ENCODE measurements at places on chromosomes 7 and 10.

GRCh38 chr10:125037145-125037877 lies 95.4 kb downstream of the ZRANB1 start:
- no peak for DNase-seq

DNA sequence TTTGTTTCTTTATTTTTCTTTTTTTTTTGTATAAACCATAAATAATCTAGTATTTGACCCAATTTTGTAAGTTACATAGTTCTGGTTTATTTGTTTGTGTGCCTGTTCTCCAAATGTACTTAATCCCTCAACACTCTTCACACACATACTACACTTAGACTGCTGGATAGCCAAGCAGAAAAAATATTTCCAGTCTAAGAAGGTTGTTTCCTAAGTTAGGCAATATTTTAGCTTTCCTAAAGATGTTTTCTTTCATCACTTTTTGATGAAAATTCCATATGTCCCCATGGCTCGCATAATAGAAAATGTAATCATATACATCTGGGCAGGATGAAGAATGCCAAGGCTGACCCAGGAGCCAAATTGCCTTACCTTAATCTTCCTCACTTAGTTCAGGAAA lies 105.3 kb downstream of the PPP1R3A start:
- no peak for DNase-seq

GRCh38 chr7:43884209-43884608 lies 14.9 kb upstream of the MRPS24 start:
- DNase-seq: no peak

DNA sequence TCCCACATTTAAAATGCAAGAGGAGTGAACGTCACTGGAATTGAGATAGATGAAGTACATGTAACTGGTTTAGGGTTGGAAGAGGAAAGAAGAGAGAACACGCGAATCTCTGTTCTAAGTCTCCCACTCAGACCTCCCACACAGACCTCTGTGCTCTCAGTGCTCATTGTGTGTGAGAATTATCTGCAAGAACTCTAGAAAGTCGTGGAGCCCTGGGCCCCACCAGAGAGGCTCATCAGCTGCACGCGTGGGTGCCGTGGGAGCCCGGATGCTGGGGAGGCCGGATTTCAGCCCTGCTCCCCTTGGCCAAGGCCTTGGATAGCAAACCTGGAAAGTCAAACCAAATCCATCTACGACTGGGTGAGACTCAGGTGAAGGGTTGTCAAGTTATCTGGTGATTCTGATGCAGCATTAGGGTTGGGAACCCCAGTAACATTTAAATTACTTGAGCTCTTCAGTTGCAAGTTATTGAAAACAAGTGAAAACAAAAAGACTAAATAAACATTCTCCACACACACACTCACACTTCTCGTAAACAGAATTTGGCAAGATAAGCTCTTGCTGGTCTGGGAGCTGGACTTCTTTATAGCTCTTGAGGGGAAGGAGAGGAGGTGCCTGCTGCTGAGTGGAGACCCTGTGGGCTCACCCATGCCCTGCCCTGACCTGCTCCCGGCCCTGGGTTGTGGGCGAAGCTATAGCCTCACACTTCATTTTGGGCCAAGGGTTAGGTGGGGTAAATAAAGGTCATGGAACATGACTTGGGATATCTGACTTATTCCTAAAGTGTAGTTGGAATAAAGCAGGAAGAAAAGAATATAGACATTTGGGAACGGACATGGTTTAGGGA lies 250.3 kb downstream of the ADARB2 start:
- no peak for DNase-seq

DNA sequence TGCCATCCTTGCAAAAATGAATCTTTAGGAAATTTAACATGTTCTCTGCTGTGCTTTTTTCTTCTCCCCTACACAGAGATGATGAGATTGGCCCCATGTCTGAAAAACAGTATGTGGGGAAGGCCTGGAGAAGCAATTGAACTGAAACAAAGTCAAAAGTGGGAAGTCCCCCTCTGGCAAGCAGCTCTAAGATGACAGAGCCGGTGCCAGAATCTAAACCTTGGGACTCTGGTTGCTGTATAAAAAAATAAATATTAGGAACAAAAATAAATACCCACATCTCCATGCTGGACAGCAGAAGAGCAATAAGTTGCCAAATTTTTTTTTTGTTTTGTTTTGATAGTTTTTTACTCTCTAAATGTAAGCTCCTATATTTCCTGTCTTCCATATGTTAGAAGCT lies 51.8 kb upstream of the TRIL start:
- DNase-seq: no peak

DNA sequence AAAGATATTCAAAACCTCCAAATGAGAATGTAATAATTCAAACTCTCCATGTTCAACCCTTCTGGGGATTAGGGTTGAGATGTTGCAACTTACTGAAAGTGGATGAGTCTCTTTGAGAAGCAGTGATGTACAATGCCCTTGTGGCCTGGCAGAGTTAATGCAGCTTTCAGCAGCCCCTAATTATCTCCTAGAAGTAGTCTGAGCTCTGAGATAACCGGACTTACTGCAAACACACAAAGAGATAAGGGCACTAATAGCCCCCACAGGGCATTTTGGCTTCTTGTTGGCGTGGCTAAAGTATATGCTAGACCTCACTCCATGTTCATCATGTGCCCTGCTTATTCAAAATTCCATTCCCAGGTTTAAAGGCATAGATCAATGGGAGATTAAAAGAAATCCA lies 404.7 kb downstream of the NEBL start:
- no peak for DNase-seq

DNA sequence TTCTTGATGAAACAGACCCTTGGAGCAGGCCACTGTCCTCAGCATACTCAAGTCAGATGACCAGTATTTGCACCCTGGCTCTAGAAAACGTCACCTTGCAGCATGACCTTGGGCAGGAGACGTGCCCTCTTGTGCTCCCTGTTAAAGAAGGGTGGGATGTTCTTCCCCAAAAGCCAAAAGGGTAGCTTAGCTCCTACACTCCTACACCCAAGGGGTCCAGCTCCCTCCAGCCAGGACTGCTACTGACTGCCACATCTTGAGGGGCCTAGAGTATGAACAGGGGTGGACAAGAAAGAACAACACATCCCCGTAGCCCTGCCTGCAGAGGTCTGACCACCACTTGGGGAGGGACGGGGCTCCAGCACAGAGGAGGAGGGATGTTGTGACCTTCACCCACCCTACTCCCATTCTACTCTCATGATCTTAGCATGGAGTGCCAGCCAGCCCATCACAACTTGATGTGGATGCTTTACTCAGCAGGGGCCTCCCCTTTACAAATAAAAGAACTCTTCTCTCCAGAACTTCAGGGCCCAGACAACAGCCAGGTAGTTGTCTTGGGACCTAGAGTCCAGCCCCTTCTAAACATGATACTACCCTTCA lies 165.3 kb upstream of the ZMIZ1 start:
- no peak for DNase-seq

GRCh38 chr7:104207348-104207730 lies 474 bp downstream of the ORC5 start:
- DNase-seq: no peak

DNA sequence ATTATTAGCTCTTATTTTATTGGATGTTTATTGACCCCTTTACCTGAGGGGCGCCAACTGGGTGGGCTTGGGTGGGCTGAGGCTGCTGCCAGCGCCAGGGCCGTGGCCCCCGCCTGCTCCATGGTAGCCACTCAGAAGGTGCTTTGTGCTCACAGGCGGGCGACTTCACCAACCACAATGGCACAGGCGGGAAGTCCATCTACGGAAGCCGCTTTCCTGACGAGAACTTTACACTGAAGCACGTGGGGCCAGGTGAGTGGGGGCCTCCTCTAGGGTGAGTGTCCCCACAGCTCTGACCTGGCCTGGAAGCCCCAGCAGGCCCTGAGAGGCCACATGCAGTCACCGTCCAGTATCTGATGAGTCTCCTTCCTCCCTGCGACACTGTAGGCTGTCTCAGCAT lies 4.1 kb downstream of the PPIF start:
- DNase-seq: no peak

DNA sequence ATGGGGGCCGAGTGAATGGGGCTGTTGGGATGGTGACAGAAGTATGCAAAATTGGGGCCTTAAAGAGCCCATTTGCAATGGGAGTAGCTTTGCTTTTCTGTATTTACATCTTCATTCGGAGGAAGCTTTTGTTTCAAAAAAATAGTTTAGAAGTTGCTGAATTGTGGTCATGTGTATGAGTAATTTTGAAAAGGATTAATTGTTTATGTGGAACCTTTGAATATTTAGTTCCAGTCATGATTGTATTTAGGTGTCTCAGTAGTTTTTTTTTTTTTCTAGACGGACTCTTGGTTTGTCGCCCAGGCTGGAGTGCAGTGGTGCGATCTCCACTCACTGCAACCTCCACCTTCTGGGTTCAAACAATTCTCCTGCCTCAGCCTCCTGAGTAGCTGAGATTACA lies 37.2 kb downstream of the RBM33 start:
- DNase-seq: no peak

- DNase-seq: no peak
Observed at GRCh38 chr7:136890399-136890798, 21.9 kb downstream of the CHRM2 start.

DNA sequence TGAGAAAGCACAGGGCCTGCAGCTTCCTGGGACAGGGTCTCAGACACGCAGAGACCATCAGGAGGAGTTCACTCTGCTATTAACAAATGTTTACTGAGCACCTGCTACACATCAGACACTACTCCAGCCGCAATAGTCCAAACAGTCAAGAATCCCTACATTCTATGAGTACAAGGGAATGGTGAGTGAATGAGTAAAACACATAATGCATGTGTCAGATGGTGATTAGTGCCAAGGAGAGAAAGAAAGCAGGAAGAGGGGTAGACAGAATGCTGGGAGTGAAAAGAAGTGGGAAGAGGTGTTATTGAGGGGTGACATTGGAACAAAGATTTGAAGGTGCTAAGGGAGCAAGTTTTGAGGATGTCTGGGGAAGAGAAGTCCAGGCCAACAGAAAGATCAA lies 634.2 kb upstream of the GALNT17 start:
- no peak for DNase-seq

- no peak for DNase-seq
Observed at GRCh38 chr10:102777711-102778453, 34.1 kb downstream of the WBP1L start.
